Bone marrow (tissue), 2 donors: ENCODE measurements at places on chromosomes 3 and 15.

- DNase-seq, result no peak
These were observed 3.1 kb upstream of the DYNLT2B start for GRCh38 chr3:196321162-196321561.

DNA sequence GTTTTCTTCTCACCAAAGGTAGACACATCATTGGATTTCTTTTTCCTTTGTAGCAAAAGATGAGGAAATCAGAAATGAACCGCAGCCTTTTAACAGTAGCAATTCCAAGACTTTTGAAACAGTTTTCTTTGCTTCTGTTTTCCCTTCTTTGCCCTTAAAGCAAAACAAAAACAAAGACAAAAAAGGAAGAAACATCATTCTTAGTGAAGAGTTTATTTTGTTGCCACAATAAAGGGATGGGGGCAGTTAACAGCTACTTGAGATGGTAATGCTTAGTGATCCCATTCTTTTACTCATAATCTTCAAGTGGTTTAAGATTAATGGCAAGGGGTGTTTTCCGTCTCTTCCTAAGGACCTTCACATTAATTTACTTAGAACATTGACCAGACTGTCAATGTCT, 218.8 kb downstream of the MEIS2 start:
- DNase-seq, result no peak

- no peak for DNase-seq
These were observed 18.8 kb upstream of the CHD2 start for GRCh38 chr15:92881211-92881754.

GRCh38 chr15:75677465-75678323, 30.0 kb downstream of the SNX33 start:
- no peak for DNase-seq

GRCh38 chr3:111739311-111739911, 119.7 kb upstream of the PHLDB2 start:
- no peak for DNase-seq

DNA sequence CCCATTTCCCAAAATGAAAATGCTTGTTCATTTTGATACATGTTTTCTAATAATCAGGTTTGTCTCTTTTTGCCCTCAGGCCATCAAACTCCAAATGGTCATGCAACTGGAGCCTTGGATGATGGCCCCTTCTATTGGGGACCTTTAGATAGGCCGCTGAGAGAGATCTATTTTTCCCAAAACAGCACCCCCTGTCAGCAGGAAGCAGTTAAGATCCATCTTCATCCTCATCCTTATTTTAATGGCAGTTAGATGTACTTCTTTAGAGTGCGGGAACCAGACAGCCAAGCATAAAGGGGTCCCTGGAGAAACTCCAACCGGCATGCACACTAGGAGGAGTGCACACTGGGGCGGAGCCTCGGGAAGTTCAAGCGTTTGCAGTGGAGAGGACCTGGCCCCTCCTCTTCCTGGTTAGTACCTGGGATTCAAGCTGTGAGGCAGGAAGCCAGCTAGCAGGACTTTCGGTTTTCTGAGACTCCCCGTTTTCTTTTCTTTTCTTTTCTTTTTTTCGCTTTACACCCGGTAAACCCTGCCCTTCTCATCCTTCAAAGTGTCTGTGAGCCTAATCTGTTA, 31.9 kb upstream of the STRIT1 start:
- DNase-seq, result no peak

DNA sequence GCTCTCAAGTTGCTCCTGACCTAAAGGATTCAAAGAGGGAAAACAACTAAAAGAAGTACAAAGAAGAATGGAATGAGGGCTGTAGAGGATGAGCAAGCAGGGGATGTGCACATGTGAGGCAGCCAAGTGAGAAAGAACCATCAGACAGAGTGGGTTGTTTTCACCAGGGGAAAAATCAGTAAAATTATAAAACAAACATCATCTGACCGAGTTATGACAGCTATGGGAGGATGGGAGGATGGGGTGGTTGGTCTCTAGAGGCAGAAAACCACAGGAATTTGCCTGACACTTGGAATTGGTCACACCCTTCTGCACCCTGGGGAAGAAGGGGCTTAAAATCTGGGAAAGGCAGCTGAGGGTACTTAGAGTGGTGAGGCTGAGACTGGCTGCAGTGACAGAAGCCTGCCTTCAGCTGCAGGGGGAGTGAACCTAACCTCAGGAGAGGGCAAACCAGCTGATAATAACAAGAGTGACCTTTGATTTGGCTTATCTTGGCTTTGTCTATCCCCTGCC, 10.1 kb downstream of the ARHGAP31 start:
- no peak for DNase-seq

- no peak for DNase-seq
These were observed 15.0 kb downstream of the KLF13 start for GRCh38 chr15:31341496-31342195.

DNA sequence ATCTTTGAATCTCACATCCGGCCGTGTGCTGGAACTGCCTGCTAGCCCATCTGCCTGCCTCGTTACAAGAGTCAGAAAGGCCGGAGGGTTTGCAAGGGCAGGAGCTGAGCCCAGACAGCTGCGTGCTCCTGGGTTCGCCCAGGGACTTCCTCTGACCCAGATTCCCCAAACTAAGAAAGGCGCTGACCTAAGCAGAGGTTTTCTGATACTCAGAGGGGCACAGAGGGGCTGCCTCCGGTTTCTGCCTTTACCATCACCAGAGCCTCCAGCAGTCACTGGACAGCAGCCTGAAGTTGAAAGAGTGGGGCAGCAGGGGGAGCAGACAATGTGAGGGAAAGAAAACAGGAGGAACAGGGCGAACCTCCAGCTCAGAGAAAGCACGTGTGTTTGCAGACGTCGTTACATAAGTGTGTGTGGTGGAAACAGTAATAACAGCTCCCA, 33.4 kb upstream of the RAD18 start:
- DNase-seq, result no peak

DNA sequence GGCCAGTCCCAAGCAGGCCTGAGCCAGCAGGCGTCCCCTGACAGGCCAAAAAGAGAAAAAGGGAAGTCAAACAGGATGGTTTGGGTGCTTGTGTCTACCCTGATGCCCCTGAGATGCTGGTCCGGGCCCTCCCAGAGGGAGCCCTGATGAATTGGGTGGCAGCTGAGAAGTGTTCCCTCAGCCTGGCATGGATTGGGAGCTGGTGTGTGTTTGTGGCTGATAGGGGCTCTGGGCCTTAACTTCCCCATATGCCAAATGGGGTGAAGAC, 1.4 kb downstream of the FBLN2 start:
- DNase-seq, result no peak

DNA sequence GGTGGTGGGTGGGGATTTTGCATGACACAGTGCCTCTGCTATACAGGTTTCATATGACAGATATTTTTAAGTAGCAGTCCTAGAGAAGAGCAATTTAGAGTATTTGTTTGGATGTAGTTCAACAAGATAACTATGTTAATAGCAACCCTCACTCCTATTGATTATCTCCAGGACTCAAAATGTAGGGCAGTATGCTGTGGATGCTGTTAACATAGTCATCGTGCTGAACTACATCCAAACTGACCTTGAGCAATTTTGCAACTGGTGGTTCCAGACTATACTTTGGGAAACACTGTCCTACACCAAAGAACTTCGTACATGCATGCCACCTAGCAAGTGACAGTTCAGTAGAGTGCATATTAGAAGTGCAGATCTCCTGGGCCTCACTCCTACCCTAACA, 117.6 kb downstream of the IL5RA start:
- no peak for DNase-seq

DNA sequence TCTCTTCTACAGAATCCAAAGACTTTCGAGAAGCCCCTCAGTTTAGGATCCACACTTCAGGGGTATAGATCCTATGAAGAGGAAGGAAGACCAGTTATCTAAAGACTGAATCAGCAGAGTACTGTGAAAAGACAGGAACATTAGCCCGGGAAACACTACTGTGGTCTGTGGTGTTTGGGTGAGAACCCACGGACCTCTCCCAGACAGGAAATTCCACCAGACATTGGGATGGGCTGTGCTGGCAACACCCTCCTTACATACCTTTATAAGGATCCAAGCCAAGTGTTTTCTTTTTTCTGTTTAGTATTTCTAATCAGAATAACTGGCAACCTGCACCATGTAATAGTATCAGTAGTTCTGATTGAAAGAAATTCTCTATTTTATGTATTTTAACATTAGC, 14.1 kb downstream of the TMEM207 start:
- no peak for DNase-seq

- DNase-seq, result no peak
These were observed 188.1 kb upstream of the NSMCE3 start for GRCh38 chr15:29457729-29458128.

GRCh38 chr15:57462381-57462780, 86.1 kb downstream of the CGNL1 start:
- DNase-seq, result no peak

- DNase-seq, result no peak
These were observed 18.1 kb downstream of the MB21D2 start for GRCh38 chr3:192899540-192899982.

DNA sequence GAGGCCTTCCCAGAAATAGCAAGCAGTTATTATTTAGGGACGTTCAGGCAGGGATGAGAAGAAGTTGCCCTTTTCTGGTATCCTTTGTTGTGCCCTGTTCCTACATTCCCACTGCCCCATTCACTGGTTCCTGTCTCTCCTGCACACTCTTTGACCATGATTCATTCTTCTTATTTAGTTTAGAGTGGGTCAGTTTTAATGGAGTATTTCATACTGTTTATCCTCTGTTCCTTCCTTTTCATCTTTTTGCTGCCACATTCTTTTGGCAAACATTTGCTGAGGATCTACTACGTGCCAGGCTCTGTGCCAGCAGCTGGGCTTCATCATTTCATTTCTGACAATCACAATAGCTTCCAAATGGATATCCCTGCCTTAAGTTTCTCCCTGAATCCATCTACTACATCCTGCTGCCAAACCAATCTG, 11.8 kb upstream of the EID1 start:
- DNase-seq, result no peak

DNA sequence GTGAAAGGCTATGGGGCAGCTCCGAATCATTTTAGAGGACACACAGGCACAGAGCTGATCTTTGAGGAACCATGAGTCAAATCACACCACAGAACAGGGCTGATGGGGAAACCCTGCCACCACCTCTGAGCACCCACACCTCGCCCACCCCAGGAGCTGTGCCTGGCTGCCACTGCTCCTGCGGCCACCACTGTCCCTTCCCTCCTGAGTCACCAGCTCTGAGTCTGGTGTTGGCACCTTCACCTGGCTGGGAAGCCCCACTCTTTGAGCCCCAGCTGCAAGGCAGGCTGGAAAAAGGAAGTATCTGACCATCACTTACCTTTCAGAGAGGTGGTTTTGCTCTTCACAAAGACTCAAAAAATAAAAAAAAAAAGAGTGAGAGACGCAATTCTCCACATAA, 63.6 kb upstream of the MEF2A start:
- DNase-seq, result no peak

DNA sequence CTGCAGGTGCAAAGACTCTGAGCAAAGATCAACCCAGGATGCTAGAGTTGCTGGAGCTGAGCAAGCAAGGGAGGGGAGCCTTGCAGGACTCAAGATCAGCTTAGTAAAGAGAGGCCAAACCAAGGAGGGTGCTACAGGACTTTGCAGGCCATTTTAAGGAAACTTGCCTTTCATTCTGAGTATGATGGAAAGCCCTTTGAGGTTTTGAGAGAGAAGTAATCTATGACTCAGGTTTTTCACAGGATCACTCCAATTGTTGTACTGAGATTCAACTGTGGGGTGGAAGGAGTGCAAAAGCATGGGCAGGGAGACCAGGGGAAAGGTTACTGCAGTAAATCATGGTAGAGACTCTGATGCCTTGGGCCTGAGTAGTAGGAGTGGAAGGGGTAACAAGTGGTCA, 260.4 kb upstream of the GPR149 start:
- no peak for DNase-seq

DNA sequence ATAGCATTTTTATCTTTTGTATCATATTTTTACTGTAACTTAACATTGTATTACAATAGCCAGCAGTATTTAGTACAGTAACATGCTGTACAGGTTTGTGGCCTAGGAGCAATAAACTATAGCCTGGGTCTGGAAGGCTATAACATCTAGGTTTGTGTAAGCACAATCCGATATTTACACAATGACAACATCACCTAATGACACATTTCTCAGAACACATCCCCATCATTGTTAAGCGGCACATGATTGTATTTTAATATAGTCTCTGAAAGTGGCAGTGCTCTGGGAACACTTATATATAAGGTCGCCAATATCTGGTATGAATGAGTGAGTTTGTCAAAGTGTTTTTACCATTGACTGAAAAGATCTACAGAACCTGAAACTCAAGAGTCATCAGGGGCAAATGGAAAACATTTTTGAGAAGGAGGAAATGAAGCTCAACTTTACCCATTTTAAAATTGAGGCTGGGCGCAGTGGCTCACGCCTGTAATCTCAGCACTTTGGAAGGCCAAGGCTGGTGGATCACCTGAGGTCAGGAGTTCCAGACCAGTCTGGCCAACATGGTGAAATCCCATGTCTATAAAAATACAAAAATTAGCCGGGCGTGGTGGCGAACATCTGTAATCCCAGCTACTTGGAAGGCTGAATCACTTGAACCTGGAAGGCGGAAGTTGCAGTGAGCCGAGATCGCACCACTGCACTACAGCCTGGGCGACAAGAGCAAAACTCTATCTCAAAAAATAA, 38.8 kb upstream of the TNFSF10 start:
- DNase-seq, result no peak

GRCh38 chr3:12878141-12878574, 36.8 kb upstream of the RPL32 start:
- DNase-seq, result no peak
